ENCODE measurements at places on chromosomes 11 and 22.

DNA sequence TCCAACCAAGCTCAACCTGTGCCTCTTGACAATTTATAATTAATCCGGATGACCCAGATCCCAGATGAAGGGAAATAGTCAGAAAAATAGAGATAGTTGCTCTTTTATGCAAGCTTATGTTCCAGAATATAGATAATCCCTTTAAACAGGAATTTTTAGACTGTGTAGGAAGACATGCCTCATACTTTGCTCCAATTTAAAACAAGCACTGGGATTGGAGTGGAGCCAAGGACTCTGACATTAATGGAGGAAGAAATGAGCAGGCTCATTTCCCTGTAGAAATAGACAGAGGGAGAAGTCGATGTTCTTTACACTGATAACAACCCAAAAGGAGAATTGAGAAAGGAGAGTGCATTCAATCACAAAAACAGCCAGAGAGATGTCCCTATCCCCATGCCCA lies 70.1 kb upstream of the LRRC55 start:
- H3K36me3 ChIP-seq: no peaks in the 10 kb centered on the region
- no peak overlapping the region for H3K27ac ChIP-seq
- H3K27me3 ChIP-seq: no peaks in the 10 kb centered on the region
- H3K4me1 ChIP-seq: no peaks in the 10 kb centered on the region
- no peak overlapping the region for H3K4me3 ChIP-seq

DNA sequence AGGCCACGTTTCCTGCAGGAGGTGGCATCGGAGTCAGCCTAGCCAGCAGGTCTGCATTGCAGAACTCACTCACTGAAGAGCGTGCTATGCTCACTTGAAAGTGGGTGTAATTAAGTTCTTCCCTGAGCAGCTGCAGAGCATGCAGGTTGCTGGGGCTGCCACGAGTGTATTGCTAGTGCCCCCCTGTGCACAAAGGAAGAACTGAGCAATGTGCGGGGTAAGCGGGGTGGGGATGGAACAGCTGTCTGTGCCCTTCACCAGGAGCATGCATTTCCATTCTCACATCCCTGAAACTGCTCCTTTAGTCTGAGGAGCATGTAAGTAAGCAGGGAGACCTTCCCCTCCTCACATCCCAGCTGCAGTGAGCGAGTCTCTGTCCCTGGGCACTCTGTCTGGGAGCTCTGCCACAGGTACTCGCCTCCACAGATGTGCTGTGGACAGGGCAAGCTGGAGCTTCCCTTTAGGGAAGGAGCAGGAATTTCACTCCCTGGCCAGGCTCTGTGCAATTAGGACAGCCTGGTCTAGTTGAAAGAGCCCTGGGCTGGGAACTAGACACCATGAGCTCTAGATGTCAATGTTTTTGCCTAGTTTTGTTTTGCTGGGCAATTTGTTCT lies 1031.8 kb downstream of the NTM start:
- no peak overlapping the region for H3K27ac ChIP-seq
- no peak overlapping the region for H3K4me3 ChIP-seq
- no peaks in the 10 kb centered on the region for H3K4me1 ChIP-seq

DNA sequence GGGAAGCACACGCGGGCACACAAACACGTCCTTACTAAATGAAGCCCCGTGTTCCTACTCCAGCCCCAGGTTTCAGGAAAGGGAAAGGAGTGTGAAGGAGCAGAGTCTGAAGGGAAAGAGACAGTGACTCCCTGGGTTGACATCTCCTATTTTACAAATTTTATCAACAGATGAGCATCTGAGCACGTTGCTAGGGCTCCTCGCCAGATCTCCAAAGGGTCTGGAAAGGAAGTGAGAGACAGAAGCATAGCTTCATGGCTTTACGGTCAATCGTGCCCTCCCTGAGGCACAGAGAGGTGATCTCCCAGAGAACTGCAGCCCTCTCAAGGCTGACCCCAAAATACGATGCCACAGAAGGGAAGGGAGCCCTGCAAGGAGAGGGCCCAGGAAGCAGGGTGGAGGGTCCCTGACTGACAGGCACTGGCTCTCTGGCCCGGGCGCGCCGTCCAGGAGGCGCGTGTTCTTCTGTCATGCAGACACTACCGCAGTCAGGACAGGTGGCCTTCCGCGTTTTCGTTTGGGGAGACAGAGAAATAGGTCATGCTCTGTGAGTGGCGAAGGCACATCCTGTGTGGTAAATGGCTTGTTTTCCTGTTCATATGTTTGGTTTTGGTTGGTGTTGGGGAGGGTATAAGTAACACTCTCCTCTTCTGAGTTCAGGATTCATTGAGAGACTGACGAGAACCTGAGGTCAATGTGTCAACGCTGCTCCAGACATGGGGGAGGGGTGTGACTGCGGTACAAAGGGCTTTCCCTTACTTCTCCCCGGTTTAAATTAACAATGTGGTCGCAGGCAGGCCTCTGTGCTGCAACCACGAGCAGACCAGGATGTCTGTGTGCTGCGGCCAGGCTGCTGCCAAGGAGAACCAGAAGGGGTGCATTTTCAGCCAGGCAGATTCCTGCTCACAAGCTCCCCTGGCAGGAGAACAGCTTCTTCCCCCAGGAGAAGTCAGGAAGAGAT lies 813.3 kb downstream of the OPCML start:
- H3K4me3 ChIP-seq: no peak overlapping the region
- no peak overlapping the region for H3K27ac ChIP-seq
- no peak for DNase-seq
- H3K4me1 ChIP-seq: peaks cover 5% of the 10 kb centered on the region

DNA sequence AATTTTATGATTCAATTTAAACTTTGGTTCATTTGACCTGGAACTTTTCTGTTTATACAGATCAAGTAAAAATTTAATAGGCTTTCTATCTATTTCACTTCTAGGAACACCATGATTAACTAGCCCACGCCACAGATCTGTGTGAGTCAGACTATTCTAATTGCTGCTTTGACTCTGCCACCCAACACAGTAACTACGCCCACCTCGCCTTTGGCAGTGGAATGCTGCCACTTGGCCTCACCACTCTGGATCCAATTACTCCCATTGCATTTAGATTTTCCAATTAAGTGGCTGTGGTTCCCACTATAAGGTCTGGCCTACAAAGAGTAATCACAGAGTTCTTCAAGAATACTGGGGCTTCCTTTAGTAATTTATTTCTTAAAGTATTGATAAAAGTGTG lies 46.6 kb upstream of the LIN7C start:
- no peaks in the 10 kb centered on the region for H3K27me3 ChIP-seq
- no peak for DNase-seq
- H3K4me1 ChIP-seq: no peaks in the 10 kb centered on the region
- no peaks in the 10 kb centered on the region for H3K36me3 ChIP-seq

DNA sequence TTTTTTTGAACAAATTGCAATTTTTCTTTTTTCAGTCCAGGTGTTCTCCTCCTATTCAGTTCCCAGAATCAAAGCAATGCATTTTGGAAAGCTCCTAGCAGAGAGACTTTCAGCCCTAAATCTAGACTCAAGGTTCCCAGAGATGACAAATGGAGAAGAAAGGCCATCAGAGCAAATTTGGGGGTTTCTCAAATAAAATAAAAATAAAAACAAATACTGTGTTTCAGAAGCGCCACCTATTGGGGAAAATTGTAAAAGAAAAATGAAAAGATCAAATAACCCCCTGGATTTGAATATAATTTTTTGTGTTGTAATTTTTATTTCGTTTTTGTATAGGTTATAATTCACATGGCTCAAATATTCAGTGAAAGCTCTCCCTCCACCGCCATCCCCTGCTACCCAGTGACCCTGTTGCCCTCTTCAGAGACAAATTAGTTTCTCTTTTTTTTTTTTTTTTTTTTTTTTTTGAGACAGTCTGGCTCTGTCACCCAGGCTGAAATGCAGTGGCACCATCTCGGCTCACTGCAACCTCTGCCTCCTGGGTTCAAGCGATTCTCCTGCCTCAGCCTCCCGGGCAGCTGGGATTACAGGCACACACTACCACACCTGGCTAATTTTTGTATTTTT lies 6.2 kb upstream of the UBE4A start:
- no peaks in the 10 kb centered on the region for H3K4me1 ChIP-seq
- H3K27me3 ChIP-seq: peaks cover 2% of the 10 kb centered on the region
- H3K4me3 ChIP-seq: no peak overlapping the region
- DNase-seq: no peak
- H3K27ac ChIP-seq: no peak overlapping the region

All from trophoblast cell (in vitro differentiated cells and primary cell).